Subcutaneous preadipocyte (primary cell): ENCODE measurements at places on chromosomes 1 and 21. TPM values are rescaled to one million over a fixed set of nuclear protein-coding genes. Genes with fewer than 3 reads are reported as not detected.

Gene KMO
- total RNA-seq = under 0.01 TPM in 2 replicates

Gene FAM151A
- total RNA-seq = not detected in 2 replicates

Gene CHAF1B
- 2.9 and 7.4 TPM in 2 replicates for total RNA-seq

Gene CD34
- under 0.01 and 0.39 TPM in 2 replicates for total RNA-seq

Gene LENEP
- total RNA-seq = not detected in 2 replicates

Gene KRTAP10-4
- not detected in 2 replicates for total RNA-seq

Gene PTPRU
- 8.8 and 20.1 TPM in 2 replicates for total RNA-seq

Gene ATP6V1G3
- not detected in 2 replicates for total RNA-seq

Gene PDC
- total RNA-seq = 0.20 TPM in 1 of 2 replicates, not detected in the other

Gene HSD3B2
- not detected in 2 replicates for total RNA-seq

Gene RHD
- total RNA-seq = under 0.01 TPM in 1 of 2 replicates, not detected in the other

Gene OR2G6
- total RNA-seq = not detected in 2 replicates

Gene SYT2
- not detected in 2 replicates for total RNA-seq

Gene APCS
- not detected in 2 replicates for total RNA-seq

Gene NCAM2
- total RNA-seq = 0.39 and 1.1 TPM in 2 replicates

Gene PBX1
- 23.9 and 34.2 TPM in 2 replicates for total RNA-seq

Gene IQGAP3
- total RNA-seq = 32.7 and 54.2 TPM in 2 replicates

Gene CDC20
- total RNA-seq = 81.9 and 121 TPM in 2 replicates

Gene CRNN
- not detected in 2 replicates for total RNA-seq

Gene KRTAP19-1
- total RNA-seq = not detected in 2 replicates

Gene CORT
- total RNA-seq = 0.37 and 0.78 TPM in 2 replicates

Gene CAMSAP2
- 23.9 and 37.3 TPM in 2 replicates for total RNA-seq

Gene NFASC
- total RNA-seq = 11.9 and 12.1 TPM in 2 replicates

Gene MAP10
- 1.5 and 1.8 TPM in 2 replicates for total RNA-seq

Gene RCSD1
- 0.20 and 0.37 TPM in 2 replicates for total RNA-seq

Gene SPOCD1
- total RNA-seq = 39.7 and 74.5 TPM in 2 replicates
